NB4 (cell line): ENCODE measurements at places on chromosomes 6 and 20.

DNA sequence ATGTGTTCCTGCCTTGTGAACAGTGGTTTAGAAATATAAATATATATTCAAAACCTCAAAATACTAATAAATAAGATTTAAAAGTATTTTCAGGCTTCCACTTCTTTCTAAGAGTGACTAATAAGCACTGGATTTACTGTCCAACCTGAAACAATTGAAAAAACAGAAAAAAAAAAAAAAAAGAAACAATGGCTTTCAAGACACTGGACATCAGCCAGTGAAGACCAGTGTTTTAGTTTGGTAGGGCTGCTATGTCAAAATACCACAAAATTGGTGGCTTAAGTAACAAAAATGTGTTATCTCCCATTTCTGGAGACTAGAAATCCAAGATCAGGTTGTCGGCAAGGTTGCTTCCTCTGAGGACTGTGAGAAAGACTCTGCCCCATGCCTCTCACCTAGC is 101.4 kb upstream of the PDE7B start:
- DNase-seq: no peak

DNA sequence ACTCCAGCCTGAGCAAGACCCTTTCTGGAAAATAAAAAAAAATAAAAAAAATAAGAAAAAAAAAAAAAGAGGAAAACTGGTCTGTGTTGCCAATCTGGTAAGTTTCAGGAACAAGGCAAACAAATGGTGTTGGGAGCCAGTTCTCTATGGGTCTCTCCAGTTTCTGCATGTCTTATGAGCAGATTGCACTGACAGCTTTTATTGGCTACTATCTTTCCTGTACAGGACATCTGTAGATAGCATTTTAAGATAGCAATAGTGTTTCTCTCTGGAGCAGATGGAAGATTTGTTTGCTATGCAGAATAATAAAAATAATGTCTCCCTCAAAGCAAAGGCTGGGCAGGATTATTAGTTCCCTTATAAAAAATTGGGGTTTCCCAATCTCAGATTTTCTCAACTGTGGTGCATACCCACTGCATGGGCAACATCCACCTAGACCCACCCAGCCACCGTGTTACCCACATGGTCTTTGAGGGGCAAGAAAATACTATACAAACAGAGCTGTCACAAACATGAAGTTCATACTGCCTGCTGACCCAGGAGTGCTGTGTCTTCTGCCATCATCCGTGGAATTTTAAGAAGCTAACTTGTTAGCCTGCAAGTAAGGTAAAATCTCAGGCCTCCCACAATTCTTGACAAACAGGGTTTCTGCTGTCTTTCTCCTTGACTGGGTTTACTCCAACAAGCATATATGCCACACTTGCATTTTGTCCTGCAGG is 9.5 kb downstream of the GMDS start:
- DNase-seq: no peak

DNA sequence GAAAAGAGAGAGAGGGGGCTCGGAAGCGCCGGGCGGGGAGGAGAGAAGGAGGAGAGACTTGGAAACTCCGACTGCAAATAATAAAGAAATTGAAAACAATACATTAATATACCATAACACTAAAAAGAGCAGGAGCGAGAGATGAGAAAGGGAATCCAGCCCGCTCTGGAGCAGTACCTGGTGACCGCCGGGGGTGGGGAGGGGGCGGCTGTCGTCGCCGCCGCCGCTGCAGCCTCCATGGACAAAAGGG is 338 bp downstream of the E2F3 start:
- DNase-seq: no peak

GRCh38 chr6:135053406-135053805 is 1.2 kb downstream of the HBS1L start:
- no peak for DNase-seq

DNA sequence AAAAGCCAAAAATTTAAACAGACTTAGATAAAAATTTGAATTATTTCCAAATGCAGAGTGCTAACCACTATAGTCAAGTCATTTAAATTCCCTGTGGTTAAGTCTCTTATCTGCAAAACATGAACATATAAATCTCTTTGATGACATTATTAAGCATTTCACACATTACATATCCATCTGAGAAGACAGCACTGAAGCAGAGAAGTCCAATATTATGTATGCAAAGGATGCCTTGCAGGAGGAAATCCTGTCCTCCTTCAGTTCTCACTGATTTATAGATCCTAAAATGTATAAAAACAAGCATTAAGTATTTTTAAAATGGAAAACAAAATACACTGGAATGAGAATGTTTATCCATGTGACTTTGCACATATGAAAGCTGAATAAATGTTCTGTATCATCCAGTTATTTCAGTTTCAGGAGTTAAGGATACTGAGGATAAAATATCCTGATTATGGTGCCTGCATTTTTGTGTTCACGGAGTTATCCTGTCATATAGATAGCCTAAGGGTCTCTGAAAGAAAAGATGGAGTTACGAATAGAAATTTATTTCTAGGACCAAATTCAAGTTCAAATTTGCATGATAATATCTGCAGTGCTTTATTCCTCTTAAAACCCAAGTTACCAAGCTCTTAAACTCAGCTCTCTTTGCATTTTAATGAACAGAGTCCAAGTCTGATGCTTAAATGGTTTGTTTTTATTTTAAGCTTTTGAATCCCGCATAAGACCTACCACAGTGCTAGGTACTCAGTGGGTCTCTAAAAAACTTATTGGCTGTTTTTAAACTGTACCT is 145.4 kb downstream of the PRKN start:
- DNase-seq: no peak

GRCh38 chr6:26420688-26421171 is 18.7 kb downstream of the BTN3A1 start:
- peak; percentile 54 for DNase-seq

DNA sequence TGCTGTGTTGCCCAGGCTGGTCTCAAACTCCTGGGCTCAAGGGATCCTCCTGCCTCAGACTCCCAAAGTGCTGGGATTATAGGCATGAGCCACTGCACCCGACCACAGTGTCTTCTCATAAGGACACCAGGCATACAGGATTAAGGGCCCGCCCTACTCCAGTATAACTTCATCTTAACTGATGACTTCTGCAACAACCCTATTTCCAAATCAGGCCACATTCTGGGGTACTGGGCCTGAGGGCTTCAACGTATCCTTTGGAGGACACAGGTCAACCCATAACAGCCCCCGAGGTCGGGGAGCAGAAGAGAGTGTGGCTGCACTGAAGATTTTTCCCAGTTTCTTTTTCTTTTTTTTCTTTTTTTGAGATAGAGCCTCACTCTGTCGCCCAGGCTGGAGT is 39.7 kb downstream of the SUN5 start:
- DNase-seq: no peak

- no peak for DNase-seq
These were observed 327.7 kb downstream of the DHX35 start for GRCh38 chr20:39289831-39290230.

- no peak for DNase-seq
These were observed 211.0 kb downstream of the WDR27 start for GRCh38 chr6:169490830-169491229.

GRCh38 chr6:170093658-170094596 is 197.0 kb downstream of the DLL1 start:
- DNase-seq: no peak

DNA sequence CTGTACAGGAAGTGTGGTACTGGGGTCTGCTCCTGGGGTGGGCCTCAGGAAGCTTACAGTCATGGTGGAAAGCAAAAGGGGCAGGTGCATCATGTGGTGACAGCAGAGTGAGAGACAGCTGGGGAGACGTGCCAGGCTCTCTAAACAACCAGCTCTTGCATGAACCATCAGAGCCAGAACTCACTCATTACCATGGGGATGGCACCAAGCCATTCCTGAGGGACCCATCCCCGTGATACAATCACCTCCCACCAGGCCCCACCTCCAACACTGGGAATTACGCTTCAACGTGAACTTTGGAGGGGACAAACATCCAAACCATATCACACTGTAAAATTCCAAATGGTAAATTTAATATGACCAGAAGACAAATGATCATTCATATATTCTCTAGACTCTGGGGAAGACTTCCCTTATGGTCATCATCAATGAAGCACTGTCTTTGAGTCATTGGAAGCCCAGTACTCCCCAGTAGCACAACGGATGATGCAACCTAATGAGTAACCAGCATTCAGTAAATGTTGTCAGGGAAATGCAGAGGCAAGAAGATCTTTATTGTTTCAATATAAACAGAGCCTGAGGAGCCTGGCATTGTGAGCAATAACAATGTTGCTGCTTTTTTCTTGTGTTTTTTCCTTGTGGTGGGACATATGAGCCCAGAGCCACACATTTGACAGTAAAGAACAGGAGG is 48.2 kb upstream of the RALY start:
- peak; percentile 64 for DNase-seq

GRCh38 chr6:5746759-5747130 is 260.0 kb downstream of the NRN1 start:
- no peak for DNase-seq

GRCh38 chr20:6121504-6121903 is 1.3 kb downstream of the FERMT1 start:
- DNase-seq: peak; percentile 17

GRCh38 chr6:51617751-51618150 is 469.7 kb downstream of the PKHD1 start:
- no peak for DNase-seq

DNA sequence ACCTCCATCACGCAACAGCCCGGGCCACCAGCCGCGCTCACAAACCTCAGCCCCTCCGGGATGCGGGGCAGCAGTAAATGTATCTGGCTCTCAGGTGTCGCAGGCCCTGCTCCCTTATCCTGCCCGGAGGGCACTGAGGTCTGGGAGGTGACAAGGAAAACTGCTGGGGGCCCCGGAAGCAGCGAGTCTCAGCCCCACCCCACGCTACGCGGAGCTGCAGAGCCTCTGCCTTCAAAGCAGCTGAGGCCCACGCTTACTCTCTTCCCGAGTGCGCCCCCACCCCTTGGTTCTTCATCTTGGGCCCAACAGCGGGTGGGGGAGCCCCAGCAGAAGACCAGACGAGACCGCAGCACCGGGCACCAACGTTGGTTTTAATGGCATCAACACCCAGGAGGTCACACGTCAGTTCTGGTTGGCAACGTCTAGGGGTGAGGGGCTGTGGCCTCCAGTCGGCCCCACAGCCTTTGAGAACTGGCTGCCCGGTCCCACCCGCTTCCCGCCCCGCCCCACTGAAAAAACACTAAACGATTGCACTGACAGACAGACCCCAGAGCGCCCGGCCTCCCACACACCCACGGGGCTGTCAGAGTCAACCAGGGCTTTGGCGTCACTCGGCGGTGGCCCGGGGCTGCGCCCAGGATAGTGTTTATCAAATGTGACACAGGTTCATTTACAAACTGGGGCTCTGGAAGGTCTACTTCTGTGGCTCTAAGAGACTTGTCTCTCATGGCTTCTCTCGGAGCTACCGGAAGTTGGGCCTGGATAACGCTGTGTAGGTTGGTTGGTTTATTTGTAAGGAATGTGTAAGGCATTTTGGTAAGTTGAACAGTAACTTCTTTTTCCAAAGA is 43.7 kb downstream of the DSTN start:
- no peak for DNase-seq

- DNase-seq: no peak
These were observed 223.7 kb upstream of the SULF2 start for GRCh38 chr20:48008850-48009515.

GRCh38 chr6:39906318-39906761 is 27.9 kb downstream of the MOCS1 start:
- DNase-seq: no peak

GRCh38 chr6:14897831-14898230 is 348.0 kb upstream of the JARID2 start:
- peak; percentile 93 for DNase-seq

GRCh38 chr20:36720510-36720909 is 25.4 kb downstream of the NDRG3 start:
- no peak for DNase-seq

DNA sequence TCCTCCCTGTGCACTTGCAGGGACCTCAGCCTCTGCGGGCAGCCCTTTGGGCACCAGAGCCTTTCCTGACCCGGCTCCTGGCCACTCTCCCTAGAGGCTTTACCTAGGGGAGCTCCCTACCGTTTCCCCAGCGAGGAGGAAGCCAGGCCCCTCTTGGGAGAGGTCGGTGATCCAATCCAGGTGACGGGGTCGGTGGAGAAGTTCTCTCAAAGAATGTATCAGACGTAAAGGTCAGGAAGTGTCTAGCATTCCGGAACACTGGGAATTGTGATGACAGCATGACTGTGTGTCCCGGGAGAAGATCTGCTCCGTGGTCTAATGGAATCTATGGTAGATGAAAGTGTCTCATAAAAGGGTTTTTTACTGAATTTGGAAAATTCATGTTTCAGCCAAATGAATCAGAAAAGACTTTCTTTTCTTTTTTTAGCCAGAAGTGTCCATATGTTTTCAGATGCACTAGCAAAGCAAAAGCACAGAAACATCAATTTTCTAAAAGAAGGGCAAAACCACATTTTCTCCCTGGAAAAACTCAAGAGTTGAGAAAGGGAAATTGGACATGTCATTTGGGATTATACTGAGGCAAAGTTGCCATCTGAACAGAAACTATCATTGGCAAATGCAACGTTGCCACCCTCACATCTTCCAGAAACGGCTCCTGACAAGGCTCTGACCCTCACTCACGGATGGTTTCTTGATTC is 289.4 kb downstream of the THBS2 start:
- no peak for DNase-seq

DNA sequence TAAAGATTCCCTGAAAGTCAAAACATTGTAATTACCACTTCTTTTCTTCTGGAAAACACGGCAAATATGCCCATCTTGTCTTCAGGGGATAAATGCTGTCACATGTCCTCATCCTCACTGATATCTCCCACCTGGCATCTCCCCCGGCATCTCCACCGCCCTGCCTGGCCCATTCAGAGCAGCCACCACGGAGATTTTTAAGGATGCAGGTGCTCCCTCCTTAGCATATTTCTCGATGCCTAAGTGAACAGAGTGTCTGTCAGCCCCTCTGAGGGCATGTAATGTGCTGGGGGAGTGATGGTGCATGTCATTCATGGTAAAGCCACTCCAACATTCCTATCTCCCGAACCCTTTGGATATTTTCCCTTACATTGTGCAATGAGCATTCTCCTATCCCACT is 215.5 kb downstream of the PREX1 start:
- no peak for DNase-seq

DNA sequence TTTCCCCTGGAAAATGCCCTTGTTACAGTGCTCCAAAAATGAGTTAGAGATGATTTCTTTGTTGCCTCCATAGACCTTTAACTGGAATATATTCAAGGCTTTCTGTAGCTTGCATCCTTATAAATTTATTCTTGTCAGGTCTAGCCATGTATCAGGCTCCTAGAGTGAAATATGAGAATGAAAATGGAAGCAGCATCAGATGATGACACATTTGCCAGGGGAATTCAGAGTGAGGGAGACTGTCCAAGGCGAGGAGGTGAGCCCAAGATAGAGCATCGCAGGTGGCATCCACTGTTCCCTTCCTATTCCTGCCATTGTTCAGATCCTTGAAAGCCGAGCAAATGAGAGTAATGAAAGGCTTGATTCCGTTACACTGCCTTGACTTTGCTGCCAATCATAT is 386.8 kb downstream of the SAMD5 start:
- DNase-seq: no peak

- DNase-seq: no peak
These were observed 31.7 kb downstream of the MOXD1 start for GRCh38 chr6:132369526-132369925.
